Fibroblast of skin of scalp (primary cell): ENCODE measurements at places on chromosomes 5 and 9.
A peak's percentile ranks its signal among the peaks of the same experiment; 100 is the strongest.

DNA sequence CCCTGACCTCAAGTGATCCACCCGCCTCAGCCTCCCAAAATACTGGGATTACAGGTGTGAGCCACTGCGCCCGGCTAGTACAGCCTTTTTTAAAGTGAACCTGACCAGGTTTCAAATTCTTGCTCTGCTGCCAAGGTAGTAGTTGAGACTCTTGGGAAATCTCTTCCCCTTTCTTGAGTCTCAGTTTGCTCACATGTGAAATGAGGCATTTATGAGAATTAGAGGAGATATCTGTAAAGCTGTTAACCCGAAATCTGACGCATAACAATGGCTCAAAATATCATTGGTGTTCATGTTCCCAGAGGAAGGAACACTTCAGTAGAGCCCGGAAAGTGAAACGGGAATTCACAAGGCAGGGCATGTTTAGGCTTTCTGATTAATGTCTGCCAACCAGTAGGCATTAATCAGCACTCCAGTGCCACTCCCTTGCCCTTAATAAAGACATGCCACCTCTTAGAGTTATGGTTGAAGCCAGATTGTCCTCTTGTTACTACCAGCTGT, 1.5 kb downstream of the ARPC5L start:
- DNase-seq: no peak

DNA sequence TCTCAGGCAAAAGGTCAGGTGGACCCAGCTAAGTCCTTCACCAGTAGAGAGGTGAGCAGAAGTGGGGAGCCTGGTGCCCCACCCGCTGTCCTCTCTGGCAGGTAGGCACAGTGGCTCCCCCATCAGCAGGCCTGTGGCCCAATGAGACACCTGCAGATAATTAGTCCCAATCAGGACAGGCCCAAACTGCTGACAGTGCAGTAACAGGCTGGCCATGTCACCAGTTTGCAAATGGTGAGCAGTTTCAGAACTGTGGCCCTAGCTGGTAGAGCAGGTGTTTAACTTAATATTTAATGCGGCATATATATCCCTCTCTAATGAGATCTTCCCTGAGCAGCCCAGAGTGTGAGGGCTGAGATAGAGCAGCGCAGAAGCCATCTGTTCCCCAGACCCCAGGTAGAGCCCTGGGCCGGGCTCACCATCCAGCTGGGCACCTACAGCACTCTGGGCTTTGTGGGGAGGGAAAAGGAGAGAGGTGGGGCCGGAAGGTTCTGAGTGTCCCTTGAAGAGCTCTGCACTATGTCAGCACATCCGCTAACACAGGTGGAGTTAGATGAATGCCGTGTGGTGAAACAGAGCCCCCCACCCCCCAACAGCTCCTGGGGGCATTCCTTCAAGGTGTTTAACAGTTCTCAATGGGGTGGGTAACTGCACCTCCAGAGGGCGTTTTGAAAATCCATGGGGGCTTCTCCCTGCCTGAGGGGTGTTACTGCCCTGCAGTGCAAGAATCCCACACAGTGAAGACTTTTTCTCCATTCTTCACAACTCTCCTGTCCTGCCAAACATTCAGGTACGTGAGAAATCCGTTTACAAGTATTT, 120.5 kb downstream of the PAX5 start:
- DNase-seq: no peak

DNA sequence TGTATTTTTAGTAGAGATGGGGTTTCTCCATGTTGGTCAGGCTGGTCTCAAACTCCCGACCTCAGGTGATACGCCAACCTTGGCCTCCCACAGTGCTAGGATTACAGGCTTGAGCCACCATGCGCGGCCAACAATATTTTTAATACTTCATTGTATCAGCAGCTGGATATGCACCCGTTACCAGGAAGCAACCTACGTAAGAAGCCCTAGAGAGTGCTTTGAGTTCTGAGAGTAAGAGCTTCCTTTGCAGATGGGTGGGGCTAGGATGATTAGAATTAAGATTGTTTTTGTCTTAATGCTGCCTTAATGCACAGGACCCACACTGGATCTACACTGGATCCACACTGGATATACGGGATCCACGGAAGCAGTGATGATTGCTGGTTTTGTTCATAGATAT, 123.9 kb upstream of the ABCA1 start:
- DNase-seq: no peak

GRCh38 chr5:64570395-64570996, 64.7 kb downstream of the RGS7BP start:
- no peak for DNase-seq

- peak; percentile 66 for DNase-seq
These were observed 452.7 kb downstream of the BNC2 start for GRCh38 chr9:16417749-16418148.

DNA sequence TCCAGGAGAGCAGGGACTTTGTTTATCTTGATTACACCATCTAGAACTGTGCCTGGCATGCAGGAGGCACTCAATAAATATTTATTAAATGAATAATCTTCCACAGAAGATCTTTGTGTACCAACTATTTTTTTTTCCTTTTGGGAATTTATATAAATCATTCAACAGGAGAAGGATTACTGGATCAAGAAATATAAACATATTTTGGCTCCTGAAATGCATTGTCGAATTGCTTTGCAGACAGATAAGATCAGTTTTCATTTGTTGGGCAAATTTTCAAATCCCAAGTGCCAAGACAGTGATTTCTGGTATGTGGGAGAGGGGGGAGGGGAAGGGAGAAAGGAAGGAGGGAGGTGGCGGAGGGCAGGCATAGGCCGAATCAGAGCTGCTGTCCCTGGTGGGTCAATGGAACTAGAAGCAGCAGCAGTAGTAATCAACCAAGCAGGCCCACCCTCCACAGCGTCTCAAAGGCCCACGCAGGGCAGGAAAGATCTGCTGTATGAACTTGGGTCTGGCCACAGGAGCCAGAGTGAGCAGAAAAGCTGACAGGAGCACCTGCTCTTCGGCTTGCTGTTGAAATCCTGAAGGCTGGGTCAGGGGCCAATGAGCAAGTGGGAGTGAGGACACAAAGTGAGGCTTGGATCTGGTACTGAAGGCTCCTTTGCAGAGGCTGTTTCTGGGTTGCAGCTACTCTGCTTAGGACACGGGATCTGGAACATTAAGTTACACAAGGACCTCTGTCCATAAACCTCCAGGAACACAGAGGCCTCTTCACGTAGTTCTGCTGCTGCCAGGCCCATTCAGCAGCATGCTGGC, 15.8 kb upstream of the TRAF1 start:
- peak; percentile 43 for DNase-seq

DNA sequence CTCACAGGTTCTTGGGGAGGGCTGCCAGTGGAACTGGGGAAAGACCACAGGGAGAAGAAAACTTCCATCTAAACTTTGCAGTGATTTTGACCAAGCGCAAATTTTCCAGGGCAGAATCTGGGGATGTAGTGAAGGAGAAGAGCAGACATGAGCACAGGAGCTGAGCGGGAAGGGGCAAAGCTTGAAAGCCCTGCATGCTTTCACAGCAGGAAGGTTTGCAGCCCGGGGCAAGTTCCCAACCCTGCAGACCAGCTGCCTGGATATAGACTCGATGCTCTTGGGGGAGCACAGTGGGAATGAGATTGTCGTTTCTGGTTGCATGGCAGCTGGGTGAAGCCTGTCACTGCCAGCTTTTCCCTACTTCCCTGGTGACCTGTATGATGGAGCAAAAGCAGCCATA, 276.8 kb upstream of the RORB start:
- DNase-seq: no peak

DNA sequence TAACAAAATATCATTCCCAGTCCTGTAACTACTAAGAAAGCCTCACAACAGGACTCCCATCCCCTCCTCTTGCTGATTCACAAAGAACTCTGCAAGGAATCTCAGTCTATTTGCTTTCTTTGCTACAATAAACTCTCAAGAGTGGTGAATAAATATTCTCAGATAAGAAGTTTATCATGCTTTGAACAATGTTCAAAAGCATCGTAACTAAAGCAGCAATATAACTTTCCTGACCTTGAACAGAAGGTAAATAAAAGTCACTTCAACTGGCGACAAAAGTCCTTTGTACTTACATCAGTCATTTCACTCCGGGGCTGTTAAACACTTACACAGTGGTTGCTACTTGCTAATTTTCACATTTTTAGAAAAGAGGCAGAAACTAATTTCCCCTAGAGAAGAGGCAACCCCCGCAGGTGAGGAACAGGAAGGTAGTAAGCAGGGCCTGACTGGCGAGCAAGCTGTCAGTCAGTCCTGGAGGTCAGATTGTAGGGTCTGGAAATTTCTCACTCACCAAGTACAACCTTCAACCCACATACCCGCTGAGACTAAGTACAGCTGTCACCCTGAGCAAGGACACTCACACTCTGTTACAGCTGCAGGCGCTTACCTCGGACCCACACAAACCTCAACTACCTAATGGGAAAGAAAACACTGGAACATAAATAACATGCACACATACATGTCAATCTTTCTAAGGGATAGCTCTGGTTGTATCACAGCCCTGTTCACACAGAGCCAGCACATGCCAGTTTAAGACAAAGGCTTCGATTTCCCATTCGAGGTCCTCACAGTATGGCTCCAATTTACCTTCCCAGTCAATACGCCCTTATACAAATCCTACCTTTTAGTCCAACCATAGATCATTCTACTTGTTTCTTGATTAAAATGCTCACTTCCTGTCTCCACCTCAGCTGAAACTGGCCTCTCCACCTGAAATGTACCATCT, 104.6 kb upstream of the RETREG1 start:
- DNase-seq: no peak

- no peak for DNase-seq
These were observed 512.2 kb upstream of the ZNF608 start for GRCh38 chr5:125258615-125259014.

GRCh38 chr5:77492653-77493000, 511 bp upstream of the WDR41 start:
- no peak for DNase-seq

- DNase-seq: peak; percentile 68
These were observed 115.9 kb upstream of the MINAR2 start for GRCh38 chr5:129631961-129632360.

- DNase-seq: peak; percentile 10
These were observed 107.5 kb downstream of the PBX3 start for GRCh38 chr9:125854553-125855275.

GRCh38 chr5:74953937-74954720, 87.9 kb upstream of the FAM169A start:
- peak; percentile 67 for DNase-seq

GRCh38 chr5:52985306-52985705, 3.8 kb upstream of the ITGA2 start:
- no peak for DNase-seq

- peak; percentile 20 for DNase-seq
These were observed 30.7 kb upstream of the IL31RA start for GRCh38 chr5:55820488-55820887.

DNA sequence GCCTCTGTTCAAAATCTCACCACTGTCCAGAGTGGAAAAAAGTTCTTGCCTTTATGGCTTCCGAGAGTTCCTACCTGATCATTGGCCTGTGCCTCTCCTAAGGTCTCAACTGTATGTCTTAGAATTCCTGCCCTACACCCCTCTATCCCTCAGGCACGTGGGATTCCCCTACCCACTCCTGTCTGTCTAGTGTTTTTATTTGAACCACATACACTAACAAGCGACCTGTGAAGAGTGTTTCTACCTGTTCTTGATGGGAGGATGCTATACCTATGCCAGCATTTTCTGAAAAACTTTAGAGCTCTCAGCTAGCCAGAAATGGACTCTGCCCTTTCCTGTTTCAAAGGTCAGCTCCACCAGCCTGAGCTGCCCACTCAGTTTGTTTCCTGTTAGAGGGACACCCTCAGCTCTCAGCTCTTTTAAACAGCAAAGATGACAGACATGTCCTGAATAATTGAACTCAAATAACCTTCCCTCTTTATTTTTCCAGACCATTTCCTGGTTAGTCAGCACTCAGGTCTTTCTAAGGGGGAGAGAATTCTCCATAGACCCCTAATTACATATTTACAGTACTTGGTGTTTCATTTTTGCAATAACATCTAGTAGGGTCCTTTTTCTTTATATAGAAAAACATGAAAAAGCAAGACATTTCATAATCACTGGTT, 214.8 kb downstream of the AOPEP start:
- peak; percentile 42 for DNase-seq

- DNase-seq: no peak
These were observed 58.9 kb downstream of the GNA14 start for GRCh38 chr9:77589046-77589795.

- peak; percentile 69 for DNase-seq
These were observed 92.0 kb downstream of the ZNF608 start for GRCh38 chr5:124654418-124654817.

- DNase-seq: peak; percentile 52
These were observed 353.3 kb downstream of the GADD45G start for GRCh38 chr9:89958086-89958485.

GRCh38 chr5:137446615-137447014, 52.5 kb downstream of the SPOCK1 start:
- DNase-seq: no peak

DNA sequence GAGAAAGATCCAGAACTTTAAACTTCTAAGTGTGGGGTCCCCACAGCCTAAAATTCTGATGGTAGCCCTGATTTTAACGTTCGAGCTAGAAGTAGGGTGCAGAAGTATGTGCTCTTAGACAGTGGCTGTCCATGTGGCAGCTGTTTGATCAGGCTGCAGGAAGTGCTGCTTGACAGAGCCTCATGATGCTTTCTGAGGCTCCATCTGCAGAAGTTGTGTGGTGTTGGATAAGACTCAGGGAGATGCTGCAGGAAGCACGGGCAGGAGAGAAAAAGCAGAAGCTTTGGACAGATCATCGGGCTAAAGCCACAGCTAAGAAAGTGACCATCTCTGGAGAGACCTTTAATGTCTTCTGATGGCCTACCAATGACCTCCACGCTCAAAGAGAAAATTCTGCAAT, 8.1 kb downstream of the MTMR12 start:
- DNase-seq: no peak

- DNase-seq: peak; percentile 34
These were observed 13.4 kb upstream of the JADE2 start for GRCh38 chr5:134511796-134512660.

DNA sequence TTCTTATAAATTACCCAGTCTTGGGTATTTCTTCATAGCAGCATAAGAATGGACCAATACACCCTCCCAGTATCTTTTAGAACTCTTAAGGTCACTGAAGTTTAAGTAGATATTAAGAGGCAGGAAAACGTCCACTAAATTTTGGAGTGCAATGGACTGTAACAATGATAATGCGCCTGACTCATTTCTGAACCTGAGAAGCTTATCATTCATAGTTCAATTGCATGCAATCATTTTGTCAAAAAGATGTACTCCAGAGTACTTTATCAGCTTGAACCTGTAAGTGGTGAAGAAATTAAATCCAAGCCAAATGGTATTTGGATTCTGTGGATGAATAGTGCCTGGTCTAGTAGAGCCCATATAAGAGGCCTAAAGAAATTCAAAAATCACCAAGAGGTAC, 196.5 kb upstream of the CDH9 start:
- no peak for DNase-seq

DNA sequence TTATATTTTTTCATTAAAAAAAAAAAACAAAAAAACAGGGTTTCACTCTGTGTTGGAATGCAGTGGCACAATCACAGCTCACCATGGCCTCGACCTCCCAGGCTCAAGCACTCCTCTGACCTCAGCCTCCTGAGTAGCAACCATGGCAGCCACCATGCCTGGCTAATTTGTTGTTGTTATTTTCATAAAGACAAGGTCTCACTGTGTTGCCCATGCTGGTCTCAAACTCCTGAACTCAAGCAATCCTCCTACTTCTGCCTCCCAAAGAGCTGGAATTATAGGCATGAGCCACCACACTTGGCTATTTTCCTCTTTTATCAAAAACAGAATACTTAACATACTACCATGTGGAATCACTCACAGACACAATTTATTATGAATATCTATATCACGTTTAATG, 46.7 kb downstream of the UBAP2 start:
- DNase-seq: no peak

GRCh38 chr5:148005788-148006520, 57.8 kb upstream of the SPINK5 start:
- DNase-seq: no peak
